NCI-H1436 (cell line): ENCODE measurements at places on chromosomes 5 and 9.

DNA sequence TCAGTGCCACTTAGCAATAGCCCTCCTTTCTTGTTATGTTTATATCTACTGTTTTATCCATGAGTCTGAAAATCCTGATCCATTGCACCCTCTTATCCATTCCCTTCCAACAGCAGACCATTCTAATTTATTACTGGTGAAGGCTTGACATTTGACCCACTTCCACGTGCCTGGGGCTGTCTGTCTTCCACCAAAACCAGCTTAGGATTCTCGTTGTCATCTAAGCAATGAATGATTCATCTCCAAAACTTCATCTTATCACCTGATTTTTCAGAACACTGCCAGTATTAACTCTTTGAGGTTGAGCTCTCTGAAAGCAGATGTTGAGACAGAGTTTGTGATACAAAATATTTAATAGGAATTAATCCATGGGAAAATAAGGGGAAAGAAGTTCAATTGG lies 277.8 kb upstream of the FBXL7 start:
- DNase-seq: no peak

GRCh38 chr5:131413605-131414559 lies 150.0 kb downstream of the CDC42SE2 start:
- no peak for DNase-seq

- DNase-seq: no peak
These were observed 71.3 kb downstream of the VCAN start for GRCh38 chr5:83542839-83543238.

DNA sequence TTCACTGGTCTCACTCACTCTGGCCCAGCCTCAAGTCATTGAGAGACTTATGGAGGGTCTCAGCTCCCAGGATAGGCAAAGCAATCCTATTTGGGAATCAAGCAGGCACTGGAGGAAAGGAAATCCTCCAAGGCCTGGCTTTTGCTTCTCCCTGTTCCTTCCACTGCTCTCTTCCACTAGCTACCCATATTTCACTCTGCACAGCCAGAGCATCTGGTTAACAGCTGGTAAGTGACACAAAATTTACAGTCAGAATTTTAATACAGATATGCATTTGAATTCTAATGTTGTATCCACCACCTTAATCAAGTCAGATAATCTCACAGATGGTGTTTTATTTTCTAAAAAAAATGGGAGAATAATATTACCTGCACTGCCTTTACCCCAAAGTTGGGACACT lies 868 bp upstream of the C1QTNF2 start:
- DNase-seq: no peak
